Fibroblast of skin of right biceps (primary cell): ENCODE measurements at places on chromosomes 2 and 18.

GRCh38 chr2:11698009-11698922, 28.3 kb upstream of the NTSR2 start:
- peak; percentile 71 for DNase-seq

DNA sequence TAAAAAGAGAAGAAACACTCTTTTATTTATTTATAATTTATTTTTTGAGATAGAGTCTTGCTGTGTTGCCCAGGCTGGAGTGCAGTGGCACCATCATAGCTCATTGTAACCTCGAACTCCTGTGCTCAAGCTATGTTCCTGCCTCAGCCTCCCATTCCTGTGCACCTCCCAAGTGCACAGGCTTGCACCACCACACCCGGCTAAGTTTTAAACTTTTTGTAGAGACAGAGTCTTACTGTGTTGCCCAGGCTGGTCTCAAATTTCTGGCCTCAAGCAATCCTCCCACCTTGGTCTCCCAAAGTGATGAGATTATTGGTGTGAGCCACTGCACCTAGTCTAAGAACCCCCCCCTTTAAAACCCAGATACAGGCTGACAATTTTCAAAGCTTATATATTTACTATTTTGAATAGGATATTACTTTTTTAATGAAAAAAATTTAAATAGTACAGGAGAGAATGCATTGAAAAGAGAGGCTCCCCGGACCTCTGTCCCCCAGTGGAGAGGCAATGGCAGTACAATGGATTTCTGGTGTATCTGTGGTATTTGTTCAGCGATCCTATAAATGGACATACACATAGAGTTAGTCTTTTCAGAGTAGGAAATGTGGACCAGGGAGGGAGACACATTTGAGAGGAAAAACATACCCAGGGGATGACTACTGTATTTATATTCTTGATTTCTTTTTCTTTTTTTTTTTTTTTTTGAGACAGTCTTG, 48.1 kb upstream of the CNOT11 start:
- peak; percentile 10 for DNase-seq

- DNase-seq, result peak; percentile 5
Observed at GRCh38 chr2:45483997-45484396, 127.1 kb downstream of the SRBD1 start.

DNA sequence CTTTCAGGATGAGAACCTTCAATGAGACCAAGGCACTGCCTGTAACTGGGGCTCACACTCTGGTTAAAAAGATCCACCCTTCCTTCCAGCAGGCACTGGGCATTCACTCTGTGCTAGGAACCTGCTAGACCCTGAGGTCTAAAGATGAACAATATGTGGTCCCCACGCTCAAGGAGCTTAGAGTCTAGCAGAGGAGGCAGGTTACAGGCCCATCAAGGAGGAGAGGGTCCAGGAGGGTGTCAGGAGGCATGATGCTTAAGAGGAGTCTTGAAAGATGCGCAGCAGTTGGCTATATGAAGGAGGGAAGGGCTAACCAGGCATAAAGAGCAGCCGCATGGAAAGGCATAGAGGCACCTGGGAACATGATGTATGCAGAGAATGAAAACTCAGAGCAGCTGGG, 4.5 kb downstream of the ANKRD53 start:
- no peak for DNase-seq

- no peak for DNase-seq
Observed at GRCh38 chr18:79806976-79807841, 9.5 kb downstream of the KCNG2 start.

GRCh38 chr2:74815941-74816340, 18.0 kb upstream of the HK2 start:
- DNase-seq, result no peak

DNA sequence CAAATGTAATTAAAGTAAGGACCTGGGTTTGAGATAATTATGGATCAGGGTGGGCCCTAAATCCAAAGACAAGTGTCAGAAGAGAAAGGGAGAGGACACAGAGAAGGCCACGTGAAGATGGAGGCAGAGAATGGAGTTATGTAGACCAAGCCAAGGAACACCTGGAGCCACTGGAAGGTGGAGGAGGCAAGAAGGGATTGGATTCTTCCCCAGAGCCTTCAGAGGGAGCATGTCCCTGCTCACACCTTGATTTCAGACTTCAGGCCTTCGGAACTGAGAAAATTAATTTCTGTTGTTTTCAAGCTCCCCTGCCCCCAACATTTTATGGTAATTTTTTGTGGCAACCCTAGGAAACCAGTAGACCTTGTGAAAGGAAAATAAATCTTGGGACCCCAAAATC, 19.6 kb downstream of the CAPN14 start:
- DNase-seq, result no peak

GRCh38 chr2:108945969-108946368, 43.1 kb downstream of the EDAR start:
- no peak for DNase-seq

DNA sequence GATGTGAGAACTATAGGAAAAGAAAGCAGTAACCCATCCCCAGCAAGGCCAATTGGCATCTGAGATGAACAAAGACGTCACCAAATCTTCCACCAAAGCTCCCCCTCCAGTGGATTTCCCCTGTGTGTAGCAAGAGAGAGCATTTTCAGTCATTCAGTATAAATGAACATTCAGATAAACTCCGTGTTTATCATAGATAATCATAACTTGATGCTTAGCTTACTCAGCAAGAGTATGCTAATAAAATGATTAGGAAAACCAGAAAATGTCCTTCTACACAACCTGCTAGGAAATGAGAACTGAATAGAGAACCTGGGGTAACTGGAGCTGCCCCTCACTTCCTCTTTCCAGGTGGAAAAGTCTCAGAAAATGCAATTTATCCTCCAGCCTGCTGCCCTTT, 198.0 kb upstream of the CCDC150 start:
- DNase-seq, result no peak

DNA sequence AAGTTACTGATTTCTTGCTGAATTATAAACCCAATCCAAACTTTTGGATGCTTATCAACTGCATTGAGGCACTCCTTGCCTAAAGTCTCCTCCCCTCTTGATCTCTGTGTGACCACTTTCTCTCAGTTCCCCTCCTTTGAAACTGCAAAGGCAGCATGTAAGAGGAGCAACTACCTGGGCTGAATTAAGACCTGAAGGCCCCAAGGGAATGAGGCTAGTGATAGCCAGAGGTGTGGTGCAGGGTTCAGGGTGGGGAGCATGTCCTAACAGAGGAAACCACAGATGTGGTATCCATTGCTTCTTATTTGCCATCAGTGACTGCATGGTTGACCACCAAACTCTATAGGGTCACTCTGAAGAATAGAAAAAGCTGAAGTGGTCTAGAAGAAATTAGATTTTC, 557.9 kb downstream of the TNS1 start:
- DNase-seq, result no peak

- peak; percentile 98 for DNase-seq
Observed at GRCh38 chr2:238728330-238729260, 119.3 kb upstream of the TWIST2 start.

DNA sequence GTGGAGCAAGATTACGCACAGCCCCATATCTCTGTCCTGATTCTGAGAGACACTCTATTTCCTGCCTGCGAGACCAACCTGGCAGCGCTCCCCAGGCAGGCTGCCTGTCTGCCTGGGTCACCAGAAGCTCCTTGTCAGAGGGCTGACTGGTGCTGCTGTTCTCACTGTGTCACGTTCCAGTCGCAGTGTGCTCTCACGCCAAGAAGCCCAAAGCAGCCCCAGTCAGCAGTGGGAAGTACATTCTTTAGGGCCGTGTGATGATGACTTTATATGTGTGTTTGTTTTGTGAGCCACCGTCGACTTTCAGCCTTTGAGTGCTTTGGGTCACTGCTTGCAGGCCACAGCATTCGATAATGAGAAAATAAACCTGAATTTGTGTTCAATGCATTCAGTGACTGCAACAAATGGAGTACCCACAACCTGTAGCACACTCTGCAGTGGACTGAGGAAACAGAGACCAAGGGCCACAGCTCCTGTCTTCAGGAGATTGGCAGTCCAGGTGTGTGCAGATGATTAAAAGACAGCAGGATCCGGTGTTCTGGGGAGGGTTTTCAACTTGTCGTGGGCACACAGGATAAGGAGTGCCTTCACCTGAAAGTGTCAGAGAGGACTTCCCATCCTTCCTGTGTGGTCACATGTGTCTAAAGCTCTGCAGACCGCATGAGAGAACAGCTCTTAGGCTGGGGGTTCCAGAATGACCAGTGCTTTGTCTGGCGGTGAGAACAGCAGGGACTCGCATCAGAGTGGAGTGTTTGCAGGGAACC, 4.8 kb downstream of the TNFRSF11A start:
- peak; percentile 66 for DNase-seq

DNA sequence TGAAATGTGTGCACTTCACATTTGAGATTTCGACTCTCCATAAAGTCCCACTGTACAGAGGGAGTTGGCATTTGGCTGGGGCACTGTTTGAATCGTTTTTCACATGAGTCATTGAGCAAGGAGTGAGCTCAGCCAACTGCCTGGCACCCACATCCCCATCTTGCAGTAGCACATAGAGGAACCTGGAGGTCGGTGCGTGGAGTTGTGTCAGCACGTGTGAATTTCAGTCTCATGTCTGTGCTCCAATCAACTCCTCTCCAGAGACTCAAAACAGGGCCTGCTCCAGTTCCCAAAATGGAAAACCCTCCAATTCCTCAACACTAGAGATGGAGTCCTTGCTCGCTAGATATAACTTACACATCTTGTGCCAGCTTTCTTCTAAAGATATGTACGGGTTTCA, 126.8 kb upstream of the CAPN13 start:
- no peak for DNase-seq

DNA sequence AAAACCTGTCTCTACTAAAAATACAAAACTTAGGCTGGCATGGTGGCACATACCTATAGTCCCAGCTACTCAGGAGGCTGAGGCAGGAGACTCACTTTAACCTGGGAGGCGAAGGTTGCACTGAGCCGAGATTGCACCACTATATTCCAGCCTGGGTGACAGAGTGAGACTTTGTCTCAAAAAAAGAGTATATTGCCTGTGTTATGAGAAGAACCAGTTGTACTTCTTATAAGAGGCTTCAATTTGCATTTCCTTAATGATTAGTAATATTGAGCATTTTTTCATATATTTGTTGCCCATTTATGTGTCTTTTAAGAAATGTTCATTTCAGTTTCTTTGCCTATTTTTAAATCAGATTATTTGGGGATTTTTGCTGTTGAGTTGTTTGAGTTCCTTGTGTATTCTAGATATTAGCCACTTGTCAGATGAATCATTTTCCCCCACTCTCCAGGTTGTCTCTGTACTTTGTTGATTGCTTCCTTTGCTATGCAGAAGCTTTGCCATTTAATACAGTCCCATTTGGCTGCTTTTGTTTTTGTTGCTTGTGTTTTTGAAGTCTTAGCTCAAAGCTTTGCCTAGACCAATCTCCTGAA, 75.8 kb upstream of the LRPPRC start:
- no peak for DNase-seq

DNA sequence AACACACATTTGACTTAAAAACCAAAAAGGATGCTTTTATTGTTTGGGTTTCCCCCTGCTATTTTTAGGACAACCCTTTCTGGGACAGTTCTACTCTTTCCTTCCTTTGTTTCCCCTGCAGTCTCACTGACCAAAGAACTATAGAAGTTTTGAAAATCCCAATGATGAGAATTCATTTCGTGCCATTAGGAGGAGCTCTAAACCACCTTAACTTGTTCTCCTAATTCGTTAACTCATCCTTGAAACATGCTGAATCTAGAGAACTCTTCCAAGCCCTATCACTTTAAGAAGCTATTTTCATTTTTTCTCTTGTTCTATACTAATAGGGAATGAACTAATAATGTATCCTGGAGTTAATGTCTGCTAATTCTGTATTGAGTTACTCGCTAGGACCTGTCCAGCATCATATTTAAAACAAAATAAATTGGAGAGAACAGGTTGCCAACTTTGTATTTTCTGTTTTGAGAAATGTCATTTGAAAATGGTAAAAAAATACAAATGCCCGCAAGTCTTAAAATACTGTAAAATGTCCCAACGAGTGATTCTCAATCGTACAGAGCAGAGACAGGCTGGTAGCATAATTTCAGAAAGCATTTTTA, 62.9 kb downstream of the AFTPH start:
- DNase-seq, result peak; percentile 65

GRCh38 chr2:189408294-189408693, 33.0 kb upstream of the WDR75 start:
- no peak for DNase-seq

DNA sequence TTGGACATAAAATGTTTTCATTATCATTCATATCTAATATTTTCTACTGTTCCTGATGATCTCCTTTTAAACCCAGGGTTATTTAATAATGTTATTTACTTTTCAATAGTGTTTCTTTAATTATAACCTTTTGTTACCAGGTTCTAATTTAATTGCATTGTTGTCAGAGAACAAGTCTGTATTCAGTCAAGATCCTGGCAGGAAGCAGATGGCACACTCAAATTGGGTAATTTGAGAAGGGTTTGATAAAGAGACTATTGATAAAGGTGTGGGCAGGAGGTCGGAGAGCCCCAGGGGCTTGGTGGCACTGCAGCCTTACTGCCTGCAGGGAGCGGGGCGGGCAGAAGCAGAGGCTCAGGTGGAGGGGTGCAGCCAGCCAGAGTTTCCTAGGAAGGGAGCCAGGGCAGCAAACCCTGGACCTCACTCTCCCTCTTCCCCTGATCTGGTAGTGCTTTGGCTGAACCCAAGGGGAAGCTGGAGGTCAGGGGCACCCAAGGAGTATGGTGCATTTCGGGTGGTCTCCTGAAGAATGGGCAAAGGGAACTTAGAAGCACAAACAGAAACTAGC, 2.3 kb upstream of the KIF1A start:
- DNase-seq, result no peak

DNA sequence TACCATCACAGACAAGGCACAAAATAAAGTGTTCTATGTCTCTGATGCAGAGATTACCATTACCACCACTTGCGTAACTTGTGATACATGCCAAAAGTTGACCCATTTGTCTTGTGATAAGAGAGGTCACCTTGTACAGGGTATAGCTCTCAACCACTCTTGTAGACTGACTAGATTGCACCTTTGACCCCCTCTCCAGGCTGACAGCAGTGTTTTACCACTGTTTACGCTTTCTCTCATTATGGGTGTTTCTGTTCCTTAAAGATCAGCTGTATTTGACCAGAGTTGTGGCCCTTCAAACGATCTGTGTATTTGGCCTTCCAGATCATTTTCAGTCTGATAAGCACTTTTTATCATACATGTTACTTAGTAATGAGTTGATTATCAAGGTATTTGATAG, 215.7 kb upstream of the HNMT start:
- no peak for DNase-seq

GRCh38 chr18:65827444-65827843, 76.6 kb downstream of the CDH7 start:
- DNase-seq, result no peak
